ACHN (cell line): ENCODE measurements at places on chromosomes 12 and 14.

DNA sequence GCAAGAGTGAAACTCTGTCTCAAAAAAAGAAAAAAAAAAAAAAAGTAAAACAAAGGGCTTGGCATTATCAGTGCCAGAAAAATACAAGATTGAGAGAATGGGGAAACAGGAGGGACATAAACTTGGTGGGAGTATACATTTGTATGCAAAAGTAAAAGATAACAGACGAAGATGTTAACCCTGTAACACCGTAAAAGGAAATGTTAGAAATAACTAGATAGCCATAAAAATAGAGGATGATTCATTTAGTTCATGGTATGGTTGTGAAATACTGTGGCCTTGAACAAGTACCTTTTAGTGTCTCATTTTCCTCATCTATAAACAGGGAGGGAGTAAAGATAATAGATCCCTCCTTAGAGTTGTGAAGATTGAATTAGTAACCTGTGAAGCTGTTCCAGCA, 33.3 kb downstream of the ATP2A2 start:
- no peak for DNase-seq

DNA sequence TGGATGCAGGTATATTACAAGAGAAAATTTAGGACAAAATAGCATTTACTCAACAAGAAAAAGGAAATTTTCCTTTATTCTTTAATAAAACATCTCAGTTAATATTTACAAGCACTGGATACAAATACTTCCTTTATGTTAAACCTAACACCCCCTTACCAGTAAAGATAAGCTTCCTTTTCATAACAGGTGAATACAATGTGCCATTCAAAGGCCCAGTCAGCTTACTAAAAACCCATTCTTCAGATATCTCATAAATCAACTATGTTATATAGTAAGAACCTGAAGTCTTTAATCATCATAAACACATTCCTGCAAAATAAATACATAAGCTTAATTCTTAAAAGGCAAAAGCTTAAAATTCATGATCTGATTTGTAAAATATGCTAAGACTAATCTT, 52.6 kb downstream of the LRP6 start:
- no peak for DNase-seq

DNA sequence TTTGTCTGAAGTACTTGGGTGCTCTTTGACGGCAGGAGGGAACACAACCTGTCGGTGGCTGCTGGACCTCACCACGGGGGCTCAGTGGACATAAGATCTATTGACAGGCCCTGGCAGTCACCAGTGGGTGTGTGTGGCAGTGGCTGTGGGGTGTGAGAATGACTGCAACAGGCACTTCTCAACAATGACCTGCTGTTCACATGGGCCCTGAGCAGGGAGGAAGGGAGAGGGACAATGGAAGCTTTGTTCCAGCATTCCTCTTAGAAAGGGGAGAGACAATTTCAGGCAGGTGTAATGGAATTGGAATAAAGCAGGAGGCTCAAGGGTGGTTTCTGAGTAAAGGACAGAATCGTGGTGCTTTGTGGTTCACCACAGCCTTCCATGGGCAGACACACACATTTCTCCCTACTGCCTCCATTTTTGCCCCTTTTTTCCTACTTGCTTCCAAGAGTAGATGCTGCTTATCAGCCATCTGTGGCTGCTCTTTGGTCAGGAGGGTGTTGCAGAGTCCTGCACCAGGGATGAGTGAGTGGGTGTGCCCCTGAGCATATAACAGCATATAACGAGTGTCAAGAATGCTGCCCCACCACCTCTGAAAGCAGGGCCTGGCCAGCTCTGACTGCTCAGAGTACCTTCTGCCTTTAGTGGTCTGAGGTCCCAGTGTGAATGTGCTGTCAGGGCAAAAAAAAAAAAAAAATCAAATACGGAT, 267.7 kb downstream of the RASSF9 start:
- DNase-seq: no peak

DNA sequence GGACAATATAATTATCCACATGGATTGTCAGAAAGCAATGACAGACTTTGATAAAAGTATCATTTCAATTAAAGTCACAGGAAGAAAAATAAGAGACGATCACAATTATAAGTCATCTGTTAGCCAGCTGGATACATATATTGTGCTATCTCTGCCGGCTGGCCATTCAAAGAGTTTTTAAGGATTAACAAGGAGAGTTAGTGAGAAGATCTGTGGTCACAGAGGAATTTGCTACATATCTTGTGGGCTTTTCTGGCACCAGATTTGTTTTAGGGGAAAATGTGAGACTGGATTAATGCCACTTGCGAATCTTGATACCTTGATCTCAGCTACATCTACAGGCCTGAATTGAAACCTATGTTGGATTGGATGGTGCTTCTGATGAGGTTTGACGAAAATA, 90.9 kb upstream of the MANSC4 start:
- no peak for DNase-seq

GRCh38 chr12:131783915-131784541, 44.2 kb upstream of the MMP17 start:
- peak; percentile 37 for DNase-seq

DNA sequence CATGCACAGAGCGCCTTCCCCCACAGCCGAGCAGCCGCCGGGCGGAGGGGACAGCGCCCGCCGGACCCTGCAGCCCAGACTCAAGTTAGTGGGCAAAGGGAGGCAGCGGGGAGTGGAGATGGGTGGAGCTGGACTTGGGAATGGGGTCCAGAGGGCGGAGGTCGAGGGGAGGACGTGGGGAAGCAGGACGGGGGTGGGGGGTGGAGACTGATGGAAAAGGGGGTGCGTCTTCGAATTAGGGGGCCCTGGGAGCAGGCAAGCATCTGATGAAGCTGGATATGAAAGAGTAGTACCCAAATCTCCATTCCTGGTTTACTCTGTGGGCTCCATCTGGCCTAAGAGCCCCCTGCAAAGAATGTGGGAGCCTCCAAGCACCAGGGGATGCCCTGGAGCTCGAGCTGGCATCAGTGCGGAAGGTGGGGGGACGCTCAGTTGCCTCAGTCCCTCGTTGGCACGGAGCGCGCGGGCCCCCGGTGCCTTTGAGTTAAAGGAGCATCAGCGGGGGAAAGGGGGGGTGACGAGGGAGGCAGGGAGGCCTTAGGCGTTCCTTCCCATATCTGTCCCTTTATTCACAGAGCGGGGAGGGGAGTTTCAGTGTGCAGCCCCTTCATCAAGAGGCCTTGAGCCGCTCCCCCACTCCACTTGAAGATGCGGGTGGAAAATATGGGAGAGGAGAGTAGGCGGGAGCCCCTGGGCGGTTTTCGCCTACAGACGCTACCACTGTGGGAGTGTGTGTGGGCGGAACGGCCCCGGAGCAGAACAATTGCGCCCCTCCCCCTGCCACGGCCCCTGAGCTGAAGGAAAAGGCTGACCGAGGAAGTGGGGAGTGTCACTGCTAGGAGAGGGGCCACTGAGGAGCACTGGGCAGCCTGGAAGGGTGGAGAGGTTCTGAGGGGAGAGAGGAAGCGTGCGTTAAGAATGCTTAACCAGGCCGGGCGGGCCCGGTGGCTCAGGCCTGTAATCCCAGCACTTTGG, 644 bp downstream of the NAB2 start:
- DNase-seq: peak; percentile 75

- no peak for DNase-seq
These were observed 8.9 kb upstream of the MYRFL start for GRCh38 chr12:69816082-69816481.

DNA sequence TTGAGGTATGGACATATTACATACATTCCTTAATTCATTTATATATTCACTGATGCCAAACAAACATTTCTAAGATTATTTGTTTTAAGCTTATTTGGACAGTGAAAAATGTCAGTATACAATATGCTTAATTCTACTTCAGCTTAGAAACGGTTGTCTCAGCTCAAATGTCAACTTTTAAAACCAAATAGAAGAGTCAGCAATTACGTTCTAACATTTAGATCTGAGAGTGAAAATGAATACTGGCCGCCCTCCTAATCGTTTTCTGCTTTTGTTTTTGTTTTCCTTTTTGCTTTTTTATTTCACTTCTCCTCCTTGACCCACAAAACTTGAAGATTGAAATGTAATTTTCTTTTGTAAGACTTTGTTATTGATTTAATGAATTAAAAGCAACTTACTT, 19.7 kb upstream of the RERG start:
- DNase-seq: no peak

- peak; percentile 21 for DNase-seq
These were observed 110.4 kb upstream of the NAV3 start for GRCh38 chr12:77720258-77720657.

- DNase-seq: no peak
These were observed 7.9 kb downstream of the GIT2 start for GRCh38 chr12:109988274-109988673.

GRCh38 chr14:95320078-95320895, 579 bp upstream of the CLMN start:
- DNase-seq: no peak

- no peak for DNase-seq
These were observed 26.9 kb downstream of the FIGNL2 start for GRCh38 chr12:51821440-51822260.

DNA sequence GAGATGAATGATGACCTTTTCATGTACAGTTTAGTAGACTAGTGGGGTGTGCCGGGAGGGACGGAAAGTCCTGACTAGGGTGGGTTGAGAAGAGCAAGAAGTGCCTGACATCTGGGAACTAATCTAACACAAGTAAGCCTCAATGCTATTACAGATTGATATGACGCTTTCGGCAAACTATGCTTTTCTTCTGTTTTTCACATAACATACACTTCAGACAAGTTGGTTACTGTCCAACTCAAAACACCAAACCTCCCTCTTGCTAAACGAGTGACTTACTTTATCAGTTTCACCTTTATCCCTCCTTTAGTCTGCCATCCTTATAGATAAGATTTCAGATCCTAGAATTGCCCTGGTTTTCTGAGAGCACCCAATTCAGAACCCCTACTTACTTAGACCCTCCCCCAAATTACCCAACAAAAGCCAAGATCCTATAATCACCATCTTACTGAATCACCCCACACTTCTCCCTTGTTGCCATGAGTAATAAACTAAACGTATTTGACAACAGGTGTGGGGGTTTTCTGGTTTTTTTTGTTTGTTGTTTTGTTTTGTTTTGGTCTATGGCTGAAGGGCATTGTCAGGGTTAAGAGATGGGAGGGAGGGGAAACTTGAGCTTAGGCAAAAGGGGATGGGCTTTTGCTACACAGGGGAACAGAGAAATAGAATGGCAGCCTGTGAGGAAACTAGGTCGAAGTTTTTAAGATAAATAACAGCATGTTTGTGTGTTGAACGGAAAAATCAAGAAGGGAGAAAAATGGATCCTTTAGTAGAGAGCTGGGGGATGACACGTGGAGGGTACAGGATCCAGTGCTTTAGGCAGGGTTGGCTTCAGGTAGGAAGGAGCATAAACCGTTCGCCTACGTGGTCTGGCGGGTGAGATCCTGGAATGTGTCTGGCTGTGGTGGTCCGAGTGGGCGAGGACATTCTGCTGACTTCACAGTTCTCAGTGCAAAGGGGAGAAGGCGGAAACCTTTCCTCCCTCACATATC, 6.1 kb upstream of the PSMA3 start:
- peak; percentile 29 for DNase-seq

DNA sequence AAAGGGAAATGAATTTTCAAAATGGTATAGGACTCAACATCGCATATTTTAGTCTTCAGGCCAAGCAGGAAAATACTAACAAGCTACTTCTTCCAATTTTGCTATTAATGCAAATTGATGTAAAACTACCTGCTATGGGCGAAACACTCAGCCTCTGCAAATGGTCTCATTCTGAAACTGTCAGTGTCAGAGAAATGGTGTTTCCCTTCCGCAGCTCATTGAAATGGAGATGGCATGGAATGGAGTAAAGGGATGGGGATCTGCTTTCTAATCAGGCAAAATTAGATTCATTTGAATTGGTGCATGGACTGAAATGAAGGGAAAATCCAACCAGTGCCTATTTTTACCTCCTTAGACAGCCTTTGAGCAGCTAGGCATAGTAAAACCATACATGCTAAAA, 80.4 kb upstream of the EEA1 start:
- no peak for DNase-seq

GRCh38 chr12:2259369-2259768, 206.6 kb downstream of the CACNA1C start:
- DNase-seq: no peak

DNA sequence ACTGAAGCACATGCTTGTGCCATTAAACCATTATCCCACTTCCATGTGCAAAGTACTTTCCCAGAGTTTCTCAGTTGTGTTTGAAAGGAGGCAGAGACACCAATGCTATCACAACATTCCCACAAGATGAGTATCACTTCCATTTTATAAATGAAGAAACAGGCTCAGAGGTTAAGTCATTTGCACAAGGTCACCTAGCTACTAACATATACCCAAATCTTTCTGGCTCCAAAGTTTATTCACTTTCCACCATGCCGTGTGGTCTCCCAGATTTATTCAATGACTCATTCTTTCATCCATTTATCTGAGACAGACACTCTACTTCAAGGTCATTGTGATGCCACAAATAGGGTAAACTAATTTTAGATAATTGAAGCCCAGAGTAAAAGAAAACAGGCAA, 9.4 kb downstream of the ART4 start:
- no peak for DNase-seq

- DNase-seq: no peak
These were observed 125.3 kb downstream of the ESRRB start for GRCh38 chr14:76501156-76501720.

DNA sequence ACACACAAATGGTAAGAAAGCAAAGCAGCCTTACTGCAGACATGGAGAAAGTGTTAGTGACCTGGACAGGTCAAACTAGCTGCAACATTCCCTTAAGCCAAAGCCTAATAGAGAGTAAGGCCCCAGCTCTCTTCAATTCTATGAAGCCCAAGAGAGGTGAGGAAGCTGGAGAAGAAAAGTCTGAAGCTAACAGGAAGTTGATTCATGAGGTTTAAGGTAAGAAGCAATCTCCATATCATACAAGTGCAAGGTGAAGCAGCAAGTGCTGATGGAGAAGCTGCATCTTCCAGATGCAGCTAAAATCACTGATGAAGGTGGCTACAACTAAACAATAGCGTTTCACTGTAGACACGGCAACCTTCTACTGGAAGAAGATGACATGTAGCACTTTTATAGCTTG, 53.5 kb downstream of the PPP1R12A start:
- DNase-seq: no peak

DNA sequence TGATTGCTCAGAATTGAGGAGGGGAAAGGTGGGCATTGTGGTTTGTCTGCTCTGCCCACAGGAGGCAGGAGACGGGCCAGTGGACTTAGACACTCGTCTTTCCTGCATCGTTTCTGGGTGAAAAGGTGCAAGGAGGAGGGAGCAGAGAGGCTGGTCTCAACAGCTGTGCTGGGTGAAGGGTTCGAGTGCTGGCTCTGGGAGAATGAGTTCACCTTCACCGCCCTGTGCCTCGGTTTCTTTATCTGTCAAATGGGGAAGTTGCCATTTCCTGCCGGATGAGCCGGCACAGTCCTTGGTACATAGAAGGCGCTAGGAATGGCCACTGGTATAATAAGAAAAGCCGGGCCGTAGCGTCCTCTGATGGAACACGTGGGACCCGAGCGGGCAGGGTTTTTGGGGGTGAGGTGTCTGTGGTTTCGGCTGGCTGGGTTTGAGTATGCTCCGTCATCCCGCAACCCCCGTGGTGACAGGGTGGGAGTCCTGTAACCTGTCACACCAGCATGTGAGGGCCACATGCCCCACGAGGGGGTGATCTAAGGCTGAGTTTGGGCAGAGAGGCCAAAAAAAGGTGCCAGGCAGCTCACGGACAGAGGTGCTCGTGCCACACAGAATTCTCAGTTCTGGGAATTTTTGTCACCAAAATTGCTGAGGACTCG, 7.3 kb downstream of the BCL7A start:
- DNase-seq: no peak
